Glutamatergic neuron (in vitro differentiated cells): ENCODE measurements at places on chromosomes 11 and 22.

DNA sequence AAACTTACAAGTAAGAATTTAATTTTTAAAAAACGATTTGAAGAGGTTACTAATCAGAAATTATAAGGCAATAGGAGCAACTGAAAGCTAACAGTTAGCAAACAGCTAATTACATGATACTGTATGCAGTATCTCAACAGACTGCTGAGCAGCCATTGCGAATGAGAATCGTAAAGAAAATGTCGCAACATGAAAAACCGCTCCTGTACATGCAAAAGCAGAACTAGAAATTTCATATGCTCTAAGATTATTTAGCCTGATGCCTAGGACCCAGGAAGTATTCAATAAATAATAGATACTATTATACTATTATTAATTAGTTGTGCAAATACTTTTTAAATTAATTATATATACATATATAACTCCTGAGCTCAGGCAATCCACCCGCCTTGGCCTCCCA is 48.7 kb upstream of the EP300 start:
- no peak for DNase-seq
- no peak overlapping the region for H3K27ac ChIP-seq
- no peak overlapping the region for H3K4me3 ChIP-seq
- no peaks in the 10 kb centered on the region for H3K36me3 ChIP-seq
- H3K4me1 ChIP-seq: peaks cover 2% of the 10 kb centered on the region
- H3K27me3 ChIP-seq: no peaks in the 10 kb centered on the region

DNA sequence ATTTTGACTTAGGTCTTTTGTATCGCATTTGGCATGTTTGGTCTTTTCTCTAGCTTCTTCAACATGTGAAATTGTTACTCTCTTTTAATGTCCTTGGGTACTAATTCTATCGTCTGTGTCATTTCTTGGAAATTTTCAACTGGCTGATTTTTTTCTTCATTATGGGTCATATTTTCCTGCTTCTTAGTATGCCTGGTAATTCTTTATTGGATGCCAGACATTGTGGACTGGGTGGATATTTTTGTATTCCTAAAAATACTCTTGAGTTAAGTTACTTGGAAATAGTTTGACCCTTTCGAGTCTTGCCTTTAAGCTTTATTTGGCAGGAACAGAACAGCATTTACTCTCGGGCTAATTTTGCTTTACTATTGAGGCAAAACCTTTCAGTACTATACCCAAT is 140.1 kb downstream of the ETS1 start:
- no peak overlapping the region for H3K4me3 ChIP-seq
- H3K4me1 ChIP-seq: no peaks in the 10 kb centered on the region
- no peak overlapping the region for H3K27ac ChIP-seq
- no peak for DNase-seq
- H3K27me3 ChIP-seq: no peaks in the 10 kb centered on the region

DNA sequence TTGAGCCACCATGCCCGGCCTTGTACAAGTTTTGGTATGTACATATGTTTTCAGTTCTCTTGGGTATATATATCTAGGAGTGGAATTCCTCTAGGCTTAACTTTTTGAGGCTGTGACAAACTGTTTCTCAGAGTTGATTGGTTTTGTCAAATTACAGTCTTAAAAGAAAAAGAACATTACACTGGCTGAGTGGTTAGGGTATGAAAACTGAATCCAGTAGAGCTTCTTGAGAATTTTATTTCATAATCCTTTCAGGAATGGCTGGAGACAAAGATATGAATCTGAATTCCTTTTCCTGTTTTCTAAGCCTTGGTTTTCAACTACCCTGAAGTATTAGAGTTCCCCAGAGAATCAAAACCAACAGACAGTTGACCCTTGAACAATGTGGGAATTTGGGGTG is 6.5 kb downstream of the METTL15 start:
- no peak for DNase-seq
- no peak overlapping the region for H3K27ac ChIP-seq
- no peaks in the 10 kb centered on the region for H3K36me3 ChIP-seq
- H3K27me3 ChIP-seq: no peaks in the 10 kb centered on the region
- no peak overlapping the region for H3K4me3 ChIP-seq
- H3K4me1 ChIP-seq: peaks cover 5% of the 10 kb centered on the region

GRCh38 chr11:130217133-130218031 is 57.8 kb downstream of the ST14 start:
- no peak overlapping the region for H3K4me3 ChIP-seq
- no peaks in the 10 kb centered on the region for H3K36me3 ChIP-seq
- peaks cover 10% of the 10 kb centered on the region for H3K27me3 ChIP-seq
- no peak for DNase-seq
- no peak overlapping the region for H3K27ac ChIP-seq

DNA sequence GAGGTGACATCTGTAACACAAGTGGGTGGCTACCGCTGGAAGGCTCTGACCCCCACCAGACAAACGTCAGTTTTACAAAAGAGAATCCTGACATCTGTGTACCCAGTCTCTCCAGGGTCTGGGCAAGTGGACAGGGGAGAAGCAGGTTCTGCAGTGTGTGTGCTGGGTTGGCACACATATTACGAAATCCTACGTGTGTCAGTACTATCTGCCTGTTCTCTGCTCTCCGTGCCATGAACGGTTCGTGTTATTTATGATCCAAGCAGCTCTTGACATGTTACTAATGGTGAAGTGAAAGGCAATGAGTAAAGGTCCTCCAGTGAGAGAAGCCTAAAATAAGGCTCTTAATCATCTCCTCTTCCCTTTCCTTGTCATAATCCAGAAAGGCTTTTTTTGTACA is 201.5 kb upstream of the MTMR2 start:
- no peak overlapping the region for H3K27ac ChIP-seq
- no peaks in the 10 kb centered on the region for H3K27me3 ChIP-seq

- H3K4me3 ChIP-seq: no peak overlapping the region
- H3K4me1 ChIP-seq: no peaks in the 10 kb centered on the region
- DNase-seq: no peak
- H3K27me3 ChIP-seq: no peaks in the 10 kb centered on the region
- H3K36me3 ChIP-seq: no peaks in the 10 kb centered on the region
These were observed 450.0 kb downstream of the NELL1 start for GRCh38 chr11:21119411-21119810.

DNA sequence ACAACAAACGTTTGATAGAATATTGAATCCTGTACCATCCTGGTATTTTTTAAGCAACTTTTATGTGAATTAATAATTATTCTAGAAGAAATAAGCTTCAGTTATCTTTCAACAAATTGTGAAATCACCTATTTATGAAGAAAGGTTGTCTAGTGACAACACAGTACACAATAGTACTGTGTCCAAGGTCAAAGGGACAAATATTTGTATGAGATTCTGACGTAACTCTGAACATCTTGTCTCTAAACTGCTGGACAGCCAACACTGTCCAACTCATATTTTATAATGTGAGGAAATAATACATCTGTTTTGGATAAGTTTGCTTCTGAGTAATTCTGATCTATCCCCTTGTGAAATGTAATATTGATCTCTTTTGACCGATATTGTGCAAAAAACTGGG is 18.9 kb downstream of the CASP5 start:
- H3K4me3 ChIP-seq: no peak overlapping the region
- H3K36me3 ChIP-seq: no peaks in the 10 kb centered on the region
- H3K27ac ChIP-seq: no peak overlapping the region
- DNase-seq: no peak
- no peaks in the 10 kb centered on the region for H3K4me1 ChIP-seq
- H3K27me3 ChIP-seq: no peaks in the 10 kb centered on the region

GRCh38 chr11:69911310-69912160 is 92.3 kb upstream of the FGF3 start:
- H3K4me3 ChIP-seq: no peak overlapping the region
- no peaks in the 10 kb centered on the region for H3K4me1 ChIP-seq
- peak; percentile 19 for DNase-seq
- H3K36me3 ChIP-seq: no peaks in the 10 kb centered on the region
- H3K27ac ChIP-seq: no peak overlapping the region

DNA sequence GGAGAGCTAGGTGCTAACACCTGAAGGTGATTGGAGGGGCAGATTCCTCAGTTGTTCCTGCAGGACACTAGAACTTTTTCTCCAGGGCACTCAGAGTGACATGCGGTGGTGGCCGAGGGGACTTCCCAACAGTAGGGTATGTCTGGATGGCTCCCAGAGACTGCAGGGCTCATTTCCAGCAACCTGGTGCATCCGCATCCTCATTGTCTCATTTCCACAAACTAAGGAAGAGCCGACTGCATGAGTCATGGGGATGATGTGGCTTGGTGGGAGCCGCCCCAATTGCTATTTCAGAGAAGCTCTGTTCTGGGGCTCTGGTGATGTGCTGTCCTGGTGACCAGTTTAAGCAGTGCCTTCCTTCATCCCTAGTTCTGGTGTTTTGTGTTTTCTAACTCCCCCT is 2.8 kb upstream of the ROBO4 start:
- H3K27ac ChIP-seq: no peak overlapping the region
- no peaks in the 10 kb centered on the region for H3K36me3 ChIP-seq
- H3K4me1 ChIP-seq: no peaks in the 10 kb centered on the region
- no peak overlapping the region for H3K4me3 ChIP-seq
- H3K27me3 ChIP-seq: peaks cover 3% of the 10 kb centered on the region
- no peak for DNase-seq

GRCh38 chr11:119727523-119728151 is 1.4 kb downstream of the NECTIN1 start:
- peaks cover 13% of the 10 kb centered on the region for H3K27me3 ChIP-seq
- no peaks in the 10 kb centered on the region for H3K36me3 ChIP-seq
- peak overlapping the region; percentile 85 for H3K27ac ChIP-seq
- H3K4me1 ChIP-seq: peaks cover 24% of the 10 kb centered on the region
- DNase-seq: peak; percentile 51
- H3K4me3 ChIP-seq: peak overlapping the region; percentile 91

DNA sequence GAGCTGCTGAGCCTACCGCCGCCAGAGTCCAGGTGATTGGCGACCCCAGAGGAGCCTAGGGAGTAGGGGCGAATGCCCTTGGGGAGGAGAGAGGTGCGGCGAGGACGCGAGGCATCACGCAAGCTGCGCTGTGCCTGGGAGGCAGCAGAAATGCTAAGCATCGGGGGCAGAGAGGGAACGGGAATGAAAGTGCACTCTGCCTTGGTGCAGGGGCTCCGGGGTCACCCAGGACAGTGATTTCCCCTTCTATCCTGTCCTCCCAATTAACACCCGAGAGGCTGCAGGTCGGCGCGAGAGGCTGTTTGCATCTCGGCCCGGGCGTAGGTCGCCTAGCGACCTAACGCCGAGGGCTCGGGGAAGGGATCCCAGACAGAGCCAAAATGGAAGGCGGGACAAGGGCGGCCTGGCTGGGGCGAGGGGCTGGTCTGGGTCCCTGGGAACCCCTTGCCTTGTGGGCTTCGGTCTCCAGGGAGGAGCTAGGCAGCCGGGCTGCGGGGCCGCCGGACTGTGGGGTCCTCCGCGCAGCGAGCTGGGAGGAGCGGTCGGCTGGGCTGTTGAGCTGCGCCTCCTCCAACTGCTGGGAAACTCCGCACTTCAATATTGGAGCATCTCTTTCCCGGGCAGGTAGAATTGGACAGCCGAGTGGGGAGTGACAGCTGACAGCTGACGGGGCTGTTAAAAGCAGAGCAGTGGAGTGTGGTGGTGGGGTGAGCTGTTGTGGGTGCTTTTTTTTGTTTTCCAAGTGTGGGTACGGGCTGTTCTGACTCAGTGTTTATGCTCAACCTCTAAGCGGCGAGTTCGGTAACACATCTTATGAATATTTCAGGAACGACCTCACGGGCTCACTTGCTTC is 657 bp downstream of the ELMOD1 start:
- H3K4me3 ChIP-seq: peak overlapping the region; percentile 83
- H3K36me3 ChIP-seq: no peaks in the 10 kb centered on the region
- H3K4me1 ChIP-seq: peaks cover 11% of the 10 kb centered on the region

GRCh38 chr22:41909310-41910049 is 5.4 kb downstream of the SHISA8 start:
- peaks cover 22% of the 10 kb centered on the region for H3K27me3 ChIP-seq
- H3K36me3 ChIP-seq: no peaks in the 10 kb centered on the region
- peak; percentile 43 for DNase-seq

DNA sequence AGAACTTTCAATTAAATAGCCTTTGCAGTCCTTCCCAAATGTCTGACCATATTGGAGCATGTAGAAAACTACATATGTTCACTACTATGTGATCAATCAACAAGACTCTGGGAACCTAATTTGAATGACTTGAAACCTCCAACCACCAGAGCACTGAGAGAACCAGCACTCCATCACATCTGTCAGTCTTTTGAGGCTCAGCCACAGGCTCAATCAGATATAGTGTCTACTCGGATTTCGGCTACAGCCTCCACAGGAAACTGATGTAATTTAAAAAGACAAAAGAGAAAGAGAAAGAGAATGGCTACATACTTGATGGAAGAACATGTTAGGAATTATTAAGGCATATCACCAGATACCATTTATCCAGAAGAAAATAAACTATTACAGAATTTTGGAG is 859.0 kb downstream of the FAM181B start:
- no peak for DNase-seq
- peaks cover 5% of the 10 kb centered on the region for H3K27me3 ChIP-seq
- H3K36me3 ChIP-seq: no peaks in the 10 kb centered on the region
- peaks cover 37% of the 10 kb centered on the region for H3K4me1 ChIP-seq
- H3K27ac ChIP-seq: peak overlapping the region; percentile 87

DNA sequence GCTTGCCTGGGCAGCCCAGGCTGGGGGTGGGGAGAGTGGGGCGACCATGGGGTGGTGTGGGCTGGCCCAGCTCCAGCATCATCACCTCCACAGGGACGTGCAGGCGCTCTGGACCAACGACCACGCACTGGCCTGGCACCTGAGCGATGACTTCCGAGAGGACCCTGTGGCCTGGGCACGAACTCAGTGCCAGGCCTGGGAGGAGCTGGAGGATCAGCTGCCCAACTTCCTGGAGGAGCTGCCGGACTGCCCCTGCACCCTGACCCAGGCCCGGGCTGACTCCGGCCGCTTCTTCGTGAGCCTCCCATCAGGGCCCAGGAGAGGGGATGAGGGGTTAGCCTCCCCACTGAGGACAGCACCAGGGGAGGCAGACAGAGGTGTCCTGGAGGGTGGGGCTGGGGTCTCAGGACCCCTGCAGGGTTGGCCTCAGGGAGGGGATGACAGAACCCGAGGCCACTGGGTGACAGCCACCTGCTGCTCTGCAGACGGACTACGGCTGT is 3.8 kb downstream of the SUSD2 start:
- H3K4me3 ChIP-seq: no peak overlapping the region
- peaks cover 12% of the 10 kb centered on the region for H3K27me3 ChIP-seq
- peaks cover 14% of the 10 kb centered on the region for H3K4me1 ChIP-seq
- DNase-seq: no peak
- H3K36me3 ChIP-seq: no peaks in the 10 kb centered on the region

GRCh38 chr11:64652586-64653387 is 61.8 kb downstream of the SLC22A12 start:
- peak; percentile 95 for DNase-seq
- H3K27me3 ChIP-seq: peaks cover 14% of the 10 kb centered on the region
- H3K27ac ChIP-seq: peak overlapping the region; percentile 52
- peaks cover 19% of the 10 kb centered on the region for H3K4me1 ChIP-seq

DNA sequence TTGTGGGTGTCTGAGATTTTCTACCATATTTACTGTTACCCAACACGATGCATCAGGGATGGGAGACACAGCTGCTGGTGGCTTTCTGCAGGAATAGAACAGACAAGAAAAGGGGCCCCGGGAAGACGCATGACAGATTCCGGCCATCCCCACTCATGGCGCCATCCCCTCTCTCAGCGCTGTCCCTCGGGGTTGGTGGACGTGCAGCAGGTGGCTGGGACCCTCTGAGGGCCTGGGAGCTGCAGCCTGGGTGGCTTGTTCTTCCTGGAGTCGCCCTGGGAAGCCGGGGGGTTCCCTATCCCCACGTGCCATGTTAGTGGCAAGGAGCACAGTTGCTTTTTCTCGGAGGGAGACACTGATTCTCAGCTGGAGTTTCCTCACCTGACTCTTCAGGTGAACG is 1123.3 kb downstream of the BRD1 start:
- DNase-seq: no peak
- no peak overlapping the region for H3K4me3 ChIP-seq
- no peak overlapping the region for H3K27ac ChIP-seq
- peaks cover 2% of the 10 kb centered on the region for H3K4me1 ChIP-seq
- H3K36me3 ChIP-seq: peaks cover 6% of the 10 kb centered on the region

GRCh38 chr22:37623075-37624016 is 14.7 kb downstream of the GGA1 start:
- peak; percentile 82 for DNase-seq
- peaks cover 7% of the 10 kb centered on the region for H3K4me1 ChIP-seq
- no peaks in the 10 kb centered on the region for H3K36me3 ChIP-seq
- H3K27me3 ChIP-seq: peaks cover 4% of the 10 kb centered on the region
